ENCODE measurements at places on chromosomes 5 and 9.
A peak's percentile ranks its signal among the peaks of the same experiment; 100 is the strongest.

DNA sequence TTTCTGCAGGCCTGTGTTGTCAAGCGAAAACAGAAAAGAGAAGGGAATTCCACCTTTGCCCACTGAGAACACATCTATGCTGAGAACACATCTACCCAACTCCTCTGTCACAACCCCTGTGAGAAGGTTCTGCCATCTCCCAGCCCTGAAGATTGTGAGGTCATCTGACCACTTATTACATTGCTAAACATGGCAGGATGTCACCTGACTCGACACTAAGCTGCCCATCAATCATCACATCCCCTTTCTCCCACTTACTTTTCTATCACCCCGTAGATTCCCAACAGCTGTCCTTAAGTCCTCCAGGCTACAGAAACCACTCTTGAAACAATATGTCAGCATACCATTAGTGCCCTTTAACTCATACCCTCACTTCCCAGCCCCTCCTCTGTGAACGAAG lies 64.2 kb upstream of the PRSS3 start:
- DNase-seq = no peak

GRCh38 chr9:134827993-134828392 lies 52.6 kb upstream of the FCN2 start:
- DNase-seq = no peak

DNA sequence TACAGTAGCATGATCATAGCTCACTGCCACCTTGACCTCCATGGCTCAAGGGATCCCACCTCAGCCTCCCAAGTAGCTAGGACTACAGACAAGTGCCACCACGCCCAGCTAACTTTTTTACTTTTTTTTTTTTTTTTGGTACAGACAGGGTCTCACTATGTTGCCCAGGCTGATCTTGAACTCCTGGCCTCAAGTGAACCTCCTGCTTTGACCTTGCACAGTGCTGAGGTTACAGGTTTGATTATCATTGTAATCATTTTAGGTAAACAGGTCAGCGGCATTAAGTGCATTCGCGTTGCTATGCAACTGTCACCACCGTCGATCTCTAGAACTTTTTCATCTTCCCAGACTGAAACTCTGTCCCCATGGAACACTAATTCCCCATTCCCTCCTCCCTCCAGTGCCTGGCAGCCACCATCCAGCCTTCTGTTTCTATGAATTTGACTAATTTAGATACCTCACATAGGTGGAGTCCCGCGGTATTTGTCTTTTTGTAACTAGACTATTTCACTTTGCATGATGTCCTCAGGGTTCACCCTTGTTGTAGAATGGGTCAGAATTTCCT lies 5.8 kb upstream of the CARD19 start:
- DNase-seq = no peak

- no peak for DNase-seq
These were observed 806.0 kb upstream of the ZNF608 start for GRCh38 chr5:125552486-125552885.

DNA sequence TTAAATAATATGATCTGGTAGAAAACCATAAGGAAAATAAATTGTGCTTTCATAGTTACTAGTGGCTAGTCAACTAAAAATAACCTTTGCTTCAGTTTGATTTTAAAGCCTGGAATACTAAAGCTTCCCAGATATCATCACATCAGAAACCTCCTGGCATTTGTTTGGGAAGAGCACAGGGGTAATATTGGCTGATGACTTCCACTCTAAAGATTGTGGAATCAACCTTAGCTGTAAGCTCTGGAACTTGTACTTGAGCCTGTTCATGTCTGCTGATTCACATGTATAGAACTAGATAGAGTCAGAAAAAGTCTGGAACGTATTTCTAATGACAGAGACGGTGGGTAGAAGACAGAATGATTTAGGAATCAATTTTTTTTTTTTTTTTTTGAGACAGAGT lies 345.0 kb downstream of the CWC27 start:
- no peak for DNase-seq

DNA sequence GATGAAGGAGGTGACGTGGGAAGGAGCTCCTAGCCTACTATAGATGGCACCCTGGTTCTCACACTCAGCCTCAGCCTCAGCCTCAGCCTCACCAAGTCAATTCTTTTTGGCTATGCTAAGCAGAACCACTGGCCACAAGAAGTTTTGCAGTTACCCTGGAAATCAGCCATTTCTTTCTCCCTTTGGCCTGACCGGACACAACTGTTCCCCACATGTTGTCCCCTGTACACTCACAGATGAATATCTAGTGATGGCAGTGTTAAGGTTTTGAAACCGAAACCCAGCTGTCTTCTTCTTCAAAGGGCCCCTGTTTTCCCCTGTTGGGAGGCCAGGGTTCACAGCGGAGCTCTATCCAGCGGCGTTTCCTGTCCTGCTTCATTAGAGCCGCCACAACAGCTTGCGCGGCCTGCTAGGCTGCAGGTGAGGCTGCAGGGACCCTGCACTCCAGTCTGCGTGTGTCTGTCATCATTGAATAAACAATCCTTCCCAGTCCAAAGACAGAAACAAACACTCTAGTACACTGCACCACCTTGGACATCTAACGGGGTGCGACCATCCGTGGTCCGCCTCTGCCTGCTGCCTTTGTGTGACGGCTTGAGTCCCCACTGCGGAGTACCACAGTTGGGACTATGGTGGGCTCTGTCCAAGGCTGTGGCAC lies 250.5 kb downstream of the DENND1A start:
- DNase-seq = no peak

- DNase-seq = no peak
These were observed 160.5 kb downstream of the SLC12A2 start for GRCh38 chr5:128243958-128244582.

- DNase-seq = no peak
These were observed 2.9 kb downstream of the SNX18 start for GRCh38 chr5:54520438-54520846.

DNA sequence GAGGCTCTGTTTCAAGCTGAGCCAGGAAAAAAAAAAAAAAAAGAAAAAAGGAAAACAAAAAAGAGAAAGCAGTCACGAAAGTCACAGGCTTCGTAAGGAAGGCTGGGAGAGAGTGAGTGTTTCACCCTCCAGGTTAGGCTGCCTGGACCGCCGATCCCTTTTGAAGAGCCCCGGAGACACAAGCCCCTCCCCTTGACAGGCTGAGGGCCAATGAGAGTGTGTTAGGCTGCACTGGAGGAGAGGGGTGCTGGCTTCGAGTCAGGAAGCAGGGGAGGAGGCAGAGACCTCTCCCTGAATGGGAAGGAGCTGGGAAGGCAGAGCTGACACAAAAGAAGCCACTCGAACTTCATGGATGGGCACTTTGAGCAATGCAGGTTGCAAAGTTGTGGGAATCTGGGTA lies at the start of gene NMUR2:
Gene NMUR2 (minus strand): TSS at position 135 of the 400 bp plus-strand sequence. CDS start 166 bp downstream, outside the sequence.
- no peak for DNase-seq

DNA sequence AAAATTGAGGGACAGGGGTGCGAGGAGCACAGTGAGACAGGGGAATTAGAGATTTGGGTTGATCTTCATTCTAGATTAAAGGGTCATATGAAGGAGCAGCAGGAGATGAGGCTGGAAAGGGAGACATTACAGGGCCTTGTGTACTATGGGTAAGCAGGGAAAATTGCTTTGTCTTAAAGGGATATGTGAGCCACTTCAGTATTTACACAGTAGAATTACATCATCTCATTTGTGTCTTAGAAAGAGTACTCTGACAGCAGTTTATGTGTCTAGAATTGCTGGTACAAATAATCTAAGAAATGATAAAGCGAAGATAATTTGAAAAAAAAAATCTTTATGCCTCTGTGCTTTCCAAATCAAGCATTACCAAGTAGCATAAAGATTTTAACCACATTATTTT lies 287.0 kb upstream of the ARRDC3 start:
- no peak for DNase-seq

DNA sequence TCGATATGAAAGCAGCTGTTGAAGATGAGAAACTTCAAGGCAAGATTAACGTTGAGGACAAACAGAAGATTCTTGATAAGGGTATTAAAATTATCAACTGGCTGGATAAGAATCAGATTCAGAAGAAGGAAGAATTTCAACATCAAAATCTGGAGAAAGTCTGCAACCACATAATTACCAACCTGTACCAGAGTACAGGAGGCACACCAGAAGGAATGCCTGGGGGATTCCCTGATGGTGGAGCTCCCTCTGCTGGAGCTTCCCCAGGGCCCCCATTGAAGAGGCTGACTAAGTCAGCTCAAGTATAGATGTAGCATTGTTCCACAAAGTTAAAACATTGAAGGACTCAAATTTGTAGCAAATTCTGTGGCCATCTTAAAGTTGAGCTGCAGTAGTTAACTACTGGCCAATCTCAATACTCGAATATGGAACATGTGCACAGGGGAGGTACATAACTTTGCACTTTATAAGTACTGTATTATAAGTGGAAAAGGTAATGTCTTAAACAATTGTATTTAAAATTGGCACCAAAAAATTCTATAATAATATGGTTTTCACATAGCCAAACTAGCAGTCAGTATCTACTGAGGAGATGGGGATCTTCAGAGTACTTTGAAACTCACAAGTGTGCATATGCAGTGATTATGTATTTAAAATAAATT lies 237.5 kb downstream of the CHSY3 start:
- no peak for DNase-seq

- peak; percentile 2 for DNase-seq
These were observed 531 bp downstream of the MVB12B start for GRCh38 chr9:126327006-126327713.

- DNase-seq = no peak
These were observed 40.2 kb downstream of the RXRA start for GRCh38 chr9:134366223-134367031.

- no peak for DNase-seq
These were observed 36.9 kb upstream of the SLC1A3 start for GRCh38 chr5:36569491-36569890.

DNA sequence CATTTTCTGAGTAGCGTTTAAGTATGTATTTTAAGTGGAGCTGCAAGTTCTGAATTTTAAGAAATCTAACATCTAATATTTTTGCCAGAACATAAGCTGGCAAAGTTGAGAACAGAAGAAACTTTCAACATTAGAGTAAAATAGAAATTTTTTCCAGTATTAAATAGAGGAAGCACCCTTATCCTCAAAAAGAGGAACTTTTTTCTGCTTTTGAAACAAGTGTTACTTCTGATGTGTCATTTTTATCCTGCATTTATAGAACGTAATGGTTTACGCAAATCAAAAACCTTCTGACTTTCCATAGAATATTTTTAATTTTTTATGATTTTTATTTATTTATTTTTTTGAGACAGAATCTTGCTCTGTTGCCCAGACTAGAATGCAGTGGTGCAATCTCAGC lies 21.8 kb downstream of the ZBED3 start:
- DNase-seq = no peak

GRCh38 chr5:145062280-145063062 lies 772.7 kb downstream of the PRELID2 start:
- no peak for DNase-seq

- no peak for DNase-seq
These were observed 1273.0 kb downstream of the EFNA5 start for GRCh38 chr5:106397700-106398099.

- DNase-seq = no peak
These were observed 49.8 kb upstream of the AFAP1L1 start for GRCh38 chr5:149221731-149222342.

GRCh38 chr5:72093217-72093616 lies 14.1 kb upstream of the MAP1B start:
- DNase-seq = no peak
